ENCODE measurements at places on chromosomes 1 and 21. TPM values are rescaled to one million over a fixed set of nuclear protein-coding genes. Genes with fewer than 3 reads are reported as not detected.

The RNU1-1 gene
- under 0.01 TPM for total RNA-seq

The EPHA8 gene
- total RNA-seq = 5.2 TPM

The DUSP12 gene
- 31.8 TPM for total RNA-seq

The PIK3R3 gene
- 46.1 TPM for total RNA-seq

The LCE3E gene
- total RNA-seq = not detected

The OR2T35 gene
- not detected for total RNA-seq

The HTR6 gene
- 0.55 TPM for total RNA-seq

The FCRLB gene
- 0.63 TPM for total RNA-seq

The CEPT1 gene
- 63.2 TPM for total RNA-seq

The DNAJC28 gene
- 9.3 TPM for total RNA-seq

The DESI2 gene
- 70.0 TPM for total RNA-seq

The FABP3 gene
- total RNA-seq = 28.3 TPM

The CDK11A gene
- 153 TPM for total RNA-seq

The GJB5 gene
- total RNA-seq = not detected

The UQCRH gene
- 183 TPM for total RNA-seq

The CD2 gene
- total RNA-seq = 0.63 TPM

The PRDM2 gene
- 55.5 TPM for total RNA-seq

The TMEM82 gene
- total RNA-seq = not detected

The HMCN1 gene
- total RNA-seq = 5.7 TPM

The NUP210L gene
- 24.4 TPM for total RNA-seq

The MYOG gene
- 0.47 TPM for total RNA-seq

The ARV1 gene
- total RNA-seq = 40.7 TPM

The TAS1R1 gene
- 5.6 TPM for total RNA-seq

The NHLH1 gene
- total RNA-seq = 0.37 TPM

The RHD gene
- 0.47 TPM for total RNA-seq

The SPATA45 gene
- 3.2 TPM for total RNA-seq

The CALML6 gene
- total RNA-seq = 2.1 TPM

The LCE2B gene
- total RNA-seq = not detected

The KCNT2 gene
- total RNA-seq = 3.2 TPM

The NEK2 gene
- 40.0 TPM for total RNA-seq

The EPS8L3 gene
- 7.2 TPM for total RNA-seq

The SNX7 gene
- total RNA-seq = 36.2 TPM

The SLC30A1 gene
- 33.3 TPM for total RNA-seq

The SYCP1 gene
- total RNA-seq = 29.8 TPM

The CD1D gene
- total RNA-seq = 2.5 TPM

The PRAMEF8 gene
- 0.12 TPM for total RNA-seq

The PKP1 gene
- 0.63 TPM for total RNA-seq

The ITLN2 gene
- total RNA-seq = 6.4 TPM

The CLCNKA gene
- total RNA-seq = 6.9 TPM

The B3GALT5 gene
- total RNA-seq = 2.8 TPM

The PADI1 gene
- not detected for total RNA-seq

The USH2A gene
- total RNA-seq = 1.6 TPM

The GNG4 gene
- total RNA-seq = 3.2 TPM

The SLC30A7 gene
- 14.1 TPM for total RNA-seq

The AVPR1B gene
- total RNA-seq = not detected

The PTAFR gene
- total RNA-seq = 1.7 TPM

The LCE2C gene
- not detected for total RNA-seq

The LCE2A gene
- not detected for total RNA-seq

The AGBL4 gene
- total RNA-seq = 5.8 TPM

The UBASH3A gene
- 0.39 TPM for total RNA-seq

All from testis (tissue), 5 donors.